Ovary (tissue), 10 donors: ENCODE measurements at places on chromosomes 1 and 21. TPM values are rescaled to one million over a fixed set of nuclear protein-coding genes. Genes with fewer than 3 reads are reported as not detected.

DNA sequence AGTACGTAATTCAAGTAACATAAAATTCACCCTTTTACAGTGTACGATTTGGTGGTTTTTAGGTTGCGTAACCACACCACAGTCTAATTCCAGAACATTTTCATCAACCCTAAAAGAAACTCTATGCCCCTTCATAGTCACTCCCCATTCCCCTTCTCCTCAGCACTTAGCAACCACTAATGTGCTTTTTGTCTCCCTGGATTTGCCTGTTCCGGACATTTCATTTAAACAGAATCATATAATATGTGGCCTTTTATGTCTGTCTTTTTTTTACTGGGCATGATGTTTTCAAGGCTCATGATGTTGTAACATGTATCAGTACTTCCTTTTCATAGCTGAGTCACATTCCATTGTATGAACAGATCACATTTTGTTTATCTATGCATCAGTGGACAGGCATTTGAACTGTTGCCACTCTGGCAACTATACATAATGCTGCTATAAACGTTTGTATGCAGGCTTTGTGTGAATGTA, 20.8 kb downstream of the OBSCN start:
- H3K27me3 ChIP-seq, result no peaks in the 10 kb centered on the region
- no peak overlapping the region for H3K4me3 ChIP-seq
- DNase-seq, result no peak
- no peak overlapping the region for H3K27ac ChIP-seq
- no peaks in the 10 kb centered on the region for H3K4me1 ChIP-seq
- no peaks in the 10 kb centered on the region for H3K36me3 ChIP-seq

GRCh38 chr1:165635329-165635728, 4.3 kb downstream of the MGST3 start:
- H3K27ac ChIP-seq, result no peak overlapping the region
- H3K36me3 ChIP-seq, result no peaks in the 10 kb centered on the region
- no peaks in the 10 kb centered on the region for H3K27me3 ChIP-seq

DNA sequence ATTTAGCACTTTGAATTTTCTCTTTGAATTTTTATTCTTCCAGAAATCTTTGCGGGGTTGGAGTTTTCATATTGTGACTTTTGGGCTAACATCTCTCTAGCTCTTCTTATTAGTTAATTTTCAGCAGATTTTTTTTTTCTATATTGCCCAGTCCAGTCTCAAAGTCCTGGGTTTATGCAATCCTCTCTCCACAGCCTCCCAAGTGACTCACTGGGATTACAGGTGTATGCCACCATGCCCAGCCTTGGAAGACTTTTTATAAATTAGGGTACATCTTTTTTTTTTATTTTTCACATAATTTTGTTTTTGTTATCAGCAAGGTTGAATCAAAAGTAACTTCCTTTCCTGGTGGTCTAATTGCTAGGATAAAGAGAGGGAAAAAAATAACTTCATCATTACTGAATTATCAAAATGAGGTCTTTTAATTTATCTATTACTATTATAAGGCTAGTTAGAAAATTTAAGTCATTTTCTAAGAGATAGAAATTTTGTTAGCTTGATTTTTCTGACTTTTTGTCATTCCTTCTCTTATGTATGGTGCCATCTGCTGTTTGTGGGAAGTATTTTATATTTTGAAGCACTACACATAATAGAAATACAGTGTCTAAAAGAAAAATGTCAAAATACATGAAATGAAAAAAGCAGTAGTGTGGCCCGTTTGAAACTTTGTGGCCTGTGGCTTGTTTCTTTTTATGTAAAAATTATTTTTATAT, 273.4 kb upstream of the CACYBP start:
- no peak overlapping the region for H3K4me3 ChIP-seq
- H3K27ac ChIP-seq, result no peak overlapping the region
- no peaks in the 10 kb centered on the region for H3K27me3 ChIP-seq
- DNase-seq, result no peak
- H3K4me1 ChIP-seq, result no peaks in the 10 kb centered on the region

Gene FMO4
- 3.1 TPM for total RNA-seq

DNA sequence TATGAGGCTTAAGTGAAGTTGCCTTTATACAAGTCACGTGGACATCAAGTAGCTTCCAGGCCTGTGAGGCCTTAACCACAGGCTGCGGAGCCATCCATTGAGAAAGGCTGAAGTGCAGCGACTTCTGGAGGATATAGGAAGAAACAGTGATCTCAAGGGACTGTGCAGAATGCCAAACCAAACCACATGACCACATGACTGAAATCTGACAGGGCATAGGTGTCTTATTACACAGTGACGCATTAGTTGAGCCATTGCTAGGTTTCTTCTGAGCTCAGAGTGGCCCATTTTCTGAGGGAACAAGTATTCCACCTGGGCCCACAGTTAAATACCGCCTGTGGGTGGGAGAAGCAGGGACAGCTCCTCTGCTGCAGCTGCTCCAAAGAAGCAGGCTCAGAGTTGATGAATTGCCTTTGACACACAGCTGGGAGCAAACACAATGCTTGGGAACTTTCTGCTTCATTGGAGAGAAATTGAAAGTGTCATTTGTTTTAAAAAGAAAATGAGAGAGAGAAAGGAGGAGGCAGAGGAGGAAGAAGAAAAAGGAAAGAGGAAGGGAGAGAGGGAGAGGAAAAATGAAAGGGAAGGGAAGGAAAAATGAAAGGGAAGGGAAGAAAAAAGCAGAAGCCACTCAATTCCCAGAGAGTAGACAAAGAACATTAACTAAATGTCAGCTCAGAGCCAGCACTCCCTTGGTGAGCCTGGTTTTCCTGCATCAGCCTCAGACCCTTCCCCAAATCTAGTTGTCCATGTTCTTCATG, 94.4 kb downstream of the COLGALT2 start:
- no peak overlapping the region for H3K4me3 ChIP-seq

DNA sequence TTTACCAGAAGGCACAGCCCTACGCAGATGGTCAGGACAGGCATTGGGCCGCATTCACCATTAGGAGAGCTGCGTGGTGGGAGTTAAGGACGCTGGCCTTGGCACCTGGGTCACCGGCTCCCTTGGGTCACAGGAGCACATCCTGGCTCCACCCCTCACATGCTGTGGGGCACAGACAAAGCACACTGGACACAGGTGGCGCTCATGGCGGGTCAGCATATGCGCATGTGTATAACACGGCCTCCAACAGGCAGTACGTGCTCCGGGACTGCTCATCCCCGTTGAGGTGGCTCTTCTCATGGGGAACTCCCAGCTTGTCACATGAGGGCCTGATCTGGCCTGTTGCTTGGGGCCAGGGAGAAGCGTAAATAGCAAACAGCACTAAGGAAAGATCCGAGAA, 25.0 kb downstream of the PGBD5 start:
- H3K27me3 ChIP-seq, result no peaks in the 10 kb centered on the region
- H3K36me3 ChIP-seq, result no peaks in the 10 kb centered on the region
- no peak overlapping the region for H3K4me3 ChIP-seq
- no peaks in the 10 kb centered on the region for H3K4me1 ChIP-seq

Gene OR2M3
- total RNA-seq, result 0.11 TPM

- no peak overlapping the region for H3K4me3 ChIP-seq
- H3K4me1 ChIP-seq, result peaks cover 5% of the 10 kb centered on the region
- DNase-seq, result no peak
- no peaks in the 10 kb centered on the region for H3K27me3 ChIP-seq
These were observed 4.5 kb downstream of the PMVK start for GRCh38 chr1:154931940-154932487.

DNA sequence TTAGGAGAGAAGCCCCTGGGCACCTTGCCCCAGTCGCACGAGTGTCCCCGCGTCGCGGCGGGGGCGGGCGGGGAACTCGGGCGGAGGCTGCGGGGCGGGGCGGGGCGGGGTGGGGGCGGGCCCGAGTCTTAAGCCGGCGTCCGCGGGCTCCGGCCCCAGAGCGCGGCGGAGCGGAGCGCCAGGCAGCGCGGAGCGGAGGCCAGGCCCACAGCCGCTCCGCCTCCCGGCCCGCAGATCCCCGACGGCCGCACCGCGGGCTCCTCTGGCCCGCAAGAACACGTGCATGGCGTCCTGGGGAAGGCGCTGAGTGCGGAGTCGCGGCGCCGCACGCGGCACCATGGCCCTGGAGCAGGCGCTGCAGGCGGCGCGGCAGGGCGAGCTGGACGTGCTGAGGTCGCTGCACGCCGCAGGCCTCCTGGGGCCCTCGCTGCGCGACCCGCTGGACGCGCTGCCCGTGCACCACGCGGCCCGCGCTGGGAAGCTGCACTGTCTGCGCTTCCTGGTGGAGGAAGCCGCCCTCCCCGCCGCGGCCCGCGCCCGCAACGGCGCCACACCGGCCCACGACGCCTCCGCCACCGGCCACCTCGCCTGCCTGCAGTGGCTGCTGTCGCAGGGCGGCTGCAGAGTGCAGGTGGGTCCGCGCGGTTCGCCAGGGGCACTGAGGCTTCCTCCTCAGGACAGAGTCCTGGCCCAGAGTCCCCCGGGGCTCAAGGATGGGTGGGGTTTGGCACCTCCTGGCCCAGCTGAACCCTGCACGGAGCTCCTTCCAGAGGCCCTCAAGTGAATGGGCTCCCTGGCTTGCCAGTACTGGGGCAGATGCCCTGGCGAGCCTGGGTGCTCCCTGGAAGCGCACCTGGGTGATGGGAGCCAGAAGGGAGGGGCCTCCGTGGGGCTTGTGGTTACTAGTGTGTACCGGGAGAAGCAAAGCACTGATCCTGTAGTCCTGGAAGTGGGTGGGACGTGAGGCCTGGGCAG, at the start of gene ESPN:
TSS of gene ESPN (plus strand) at position 158 of the 975 bp plus-strand sequence. CDS start at position 338, 180 bp downstream.
- H3K4me3 ChIP-seq, result no peak within 1 kb of the TSS
- no peaks in the 10 kb centered on the region for H3K36me3 ChIP-seq
- DNase-seq, result no peak
- no peak within 1 kb of the TSS for H3K27ac ChIP-seq

Gene GIPC2
- total RNA-seq, result 1.8 TPM

Gene CELA3B
- not detected for total RNA-seq

Gene UMODL1
- 0.22 TPM for total RNA-seq

Gene DYNLT4
- total RNA-seq, result 23.7 TPM

- H3K27me3 ChIP-seq, result no peaks in the 10 kb centered on the region
- H3K4me1 ChIP-seq, result peaks cover 10% of the 10 kb centered on the region
These were observed 9.6 kb downstream of the ENSA start for GRCh38 chr1:150619576-150620509.

DNA sequence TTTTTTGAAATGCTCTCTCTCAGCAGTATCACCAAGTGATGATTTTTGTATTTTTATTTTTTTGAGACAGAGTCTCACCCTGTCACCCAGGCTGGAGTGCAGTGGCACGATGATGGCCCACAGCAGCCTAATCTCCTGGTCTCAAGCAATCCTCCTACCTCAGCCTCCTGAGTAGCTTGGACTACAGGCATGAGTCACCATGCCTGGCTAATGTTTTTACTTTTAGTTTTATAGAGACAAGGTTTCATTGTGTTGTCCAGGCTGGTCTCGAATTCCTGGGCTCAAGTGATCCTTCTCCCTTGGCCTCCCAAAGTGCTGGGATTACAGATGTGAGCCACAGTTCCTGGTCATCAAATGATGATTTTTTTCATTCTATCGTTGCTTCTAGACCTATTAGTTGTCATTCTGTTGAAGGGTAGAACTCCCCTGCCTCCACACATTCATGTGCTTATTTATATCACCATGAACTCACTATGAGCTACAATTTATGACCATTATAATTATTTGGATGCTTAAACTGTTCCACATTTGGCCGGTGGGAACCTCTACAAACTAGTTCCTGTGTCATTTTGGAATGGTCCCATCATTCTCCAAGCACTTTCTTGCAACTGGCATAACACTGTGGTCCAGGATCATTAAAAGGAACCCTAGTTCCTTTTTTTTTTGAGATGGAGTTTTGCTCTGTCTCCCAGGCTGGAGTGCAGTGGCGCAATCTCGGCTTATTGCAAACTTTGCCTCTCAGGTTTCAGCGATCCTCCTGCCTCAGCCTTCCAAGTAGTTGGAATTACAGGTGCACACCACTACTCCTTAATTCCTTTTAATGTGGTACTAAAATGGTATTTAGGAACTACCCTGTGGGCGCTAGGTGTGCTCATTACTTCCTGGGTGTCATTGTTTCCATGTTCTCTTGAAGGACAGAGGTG, 20.2 kb upstream of the TOR3A start:
- H3K4me1 ChIP-seq, result no peaks in the 10 kb centered on the region
- no peak for DNase-seq
- H3K27ac ChIP-seq, result no peak overlapping the region
- no peaks in the 10 kb centered on the region for H3K36me3 ChIP-seq
- no peak overlapping the region for H3K4me3 ChIP-seq
- H3K27me3 ChIP-seq, result no peaks in the 10 kb centered on the region

- no peak overlapping the region for H3K27ac ChIP-seq
- H3K4me1 ChIP-seq, result peaks cover 4% of the 10 kb centered on the region
- H3K4me3 ChIP-seq, result no peak overlapping the region
- H3K27me3 ChIP-seq, result no peaks in the 10 kb centered on the region
- no peaks in the 10 kb centered on the region for H3K36me3 ChIP-seq
- peak; percentile 74 for DNase-seq
These were observed 5.3 kb upstream of the TUFT1 start for GRCh38 chr1:151534662-151535278.

- H3K4me1 ChIP-seq, result no peaks in the 10 kb centered on the region
- DNase-seq, result no peak
- no peak overlapping the region for H3K4me3 ChIP-seq
These were observed 14.3 kb upstream of the DDX59 start for GRCh38 chr1:200684015-200684414.
